IPS DF 6.9 (cell line): ENCODE measurements at places on chromosomes 1 and 21.

- DNase-seq, result no peak
These were observed 156.0 kb downstream of the NFIA start for GRCh38 chr1:61238359-61238665.

DNA sequence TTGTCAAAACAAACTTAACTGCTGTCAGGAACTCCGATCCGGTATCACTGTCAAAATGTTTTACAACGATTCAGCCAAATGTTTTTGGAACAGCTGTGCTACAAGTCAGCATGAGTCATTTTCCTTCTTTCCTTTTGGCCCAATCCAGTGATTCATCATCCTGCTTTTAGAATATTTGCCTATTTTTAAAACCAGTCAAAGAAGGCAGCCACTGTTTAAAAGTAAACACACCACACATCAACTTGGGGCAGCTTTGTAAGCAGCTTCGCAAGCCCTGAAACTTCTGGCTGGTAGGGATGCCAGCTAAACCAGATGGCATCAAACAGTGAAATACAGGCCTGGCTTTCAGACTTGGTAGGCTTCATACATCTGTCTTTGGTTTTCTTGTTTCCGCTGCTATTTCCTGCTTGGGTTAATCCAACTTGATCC is 14.9 kb downstream of the MAP3K7CL start:
- no peak for DNase-seq

- DNase-seq, result no peak
These were observed 49.9 kb upstream of the TMPRSS2 start for GRCh38 chr21:41557884-41558283.

DNA sequence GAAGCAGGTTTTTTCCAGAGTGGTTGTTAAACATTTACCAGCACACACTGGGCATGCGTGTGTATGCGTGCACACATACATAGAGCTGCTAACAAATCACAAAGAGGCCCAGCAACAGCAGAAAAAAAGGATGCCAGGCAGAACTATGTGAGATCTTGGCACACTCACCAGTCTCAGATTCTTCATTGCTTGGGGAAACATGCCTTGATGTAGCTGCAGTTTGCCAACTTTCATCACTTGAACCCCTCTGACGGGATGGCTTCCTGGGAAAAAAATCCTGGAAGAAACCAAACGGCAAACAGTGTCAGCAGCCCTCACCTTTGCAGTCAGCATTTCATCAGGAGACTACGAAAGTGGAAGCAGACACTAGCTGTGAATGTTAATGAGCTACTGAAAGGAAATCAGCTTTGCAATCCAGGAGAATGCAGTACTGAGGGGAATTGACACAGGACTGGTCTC is 609.1 kb downstream of the KIF26B start:
- no peak for DNase-seq

DNA sequence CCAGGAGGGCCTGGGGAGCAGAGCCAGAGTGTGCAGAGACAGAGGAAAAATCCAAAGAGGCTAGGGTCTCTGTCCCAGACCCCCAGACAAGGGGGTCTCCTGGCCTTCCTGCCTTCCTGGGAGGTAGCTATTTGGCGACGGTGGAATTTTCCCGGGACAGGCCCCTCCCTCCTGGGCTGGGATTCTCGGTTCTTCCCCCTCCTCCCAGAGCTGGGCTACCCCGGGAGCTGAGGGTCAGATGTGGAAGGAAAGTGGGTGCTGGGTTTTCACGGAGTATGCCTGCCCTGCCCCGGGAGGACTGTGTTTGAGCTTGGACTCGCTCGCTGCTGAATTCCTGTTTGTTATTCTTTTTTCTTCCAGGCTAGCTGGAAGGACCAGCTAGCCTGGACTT is 759 bp downstream of the AMPD2 start:
- DNase-seq, result no peak

- no peak for DNase-seq
These were observed 56.1 kb upstream of the TLR5 start for GRCh38 chr1:223199094-223199647.

- no peak for DNase-seq
These were observed 139.4 kb downstream of the POU2F1 start for GRCh38 chr1:167360120-167360519.

GRCh38 chr21:34340061-34340460 is 23.7 kb upstream of the KCNE2 start:
- DNase-seq, result no peak

DNA sequence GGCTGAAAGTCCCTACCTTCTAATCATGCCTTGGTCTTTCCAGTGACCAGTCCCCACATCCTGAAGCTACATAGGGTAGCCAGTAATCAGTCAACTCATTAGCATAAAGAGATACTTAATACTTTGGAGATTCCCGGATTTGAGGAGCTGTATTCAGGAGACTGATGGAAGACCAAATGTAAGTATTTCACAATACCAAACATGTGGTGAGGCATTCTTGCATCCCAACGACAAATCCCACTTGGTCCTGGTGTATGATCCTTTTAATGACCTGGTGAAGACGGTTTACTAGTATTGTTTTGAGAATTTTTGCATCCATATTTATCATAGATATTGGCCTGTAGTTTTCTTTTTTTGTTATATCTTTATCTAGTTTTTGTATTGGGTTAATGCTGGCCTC is 40.6 kb downstream of the RGS7 start:
- no peak for DNase-seq

DNA sequence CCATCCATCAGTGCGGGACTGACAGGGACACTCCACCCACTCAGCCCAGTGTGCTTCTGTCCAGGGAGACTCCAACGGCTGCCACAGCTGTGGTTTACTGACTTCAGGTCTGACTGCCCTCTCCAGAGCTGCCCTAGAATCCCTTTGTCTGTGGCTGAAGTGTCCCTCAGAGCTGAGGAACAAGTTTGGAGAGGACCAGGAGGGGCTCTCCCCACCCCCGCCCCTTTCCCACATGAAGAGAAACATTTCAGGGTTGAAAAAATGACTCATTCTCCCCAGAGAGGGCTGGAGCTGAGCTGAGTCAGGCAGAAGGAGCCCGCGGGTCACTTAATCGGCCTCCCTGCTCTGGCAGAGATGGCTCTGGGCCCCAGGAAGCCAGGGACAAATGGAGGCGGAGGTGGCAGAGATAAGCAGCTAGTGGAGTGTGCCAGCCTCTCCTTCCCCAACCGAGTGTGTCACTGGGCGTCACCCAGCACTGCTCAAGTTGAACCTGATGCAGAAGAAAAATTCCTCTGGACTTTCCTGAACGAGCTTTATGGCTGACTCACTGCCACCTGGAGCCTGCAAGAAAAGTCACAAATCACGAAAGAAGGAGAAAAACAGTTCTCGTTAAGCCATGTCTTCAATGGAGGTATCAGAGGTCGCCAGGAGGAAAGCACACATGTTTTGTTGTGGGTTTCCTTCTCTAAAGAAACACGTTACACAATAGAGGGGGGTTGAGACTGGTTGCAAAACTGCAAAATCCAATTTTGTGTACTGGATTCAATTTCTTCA is 34.3 kb upstream of the ECE1 start:
- no peak for DNase-seq

GRCh38 chr1:8533907-8534306 is 216.0 kb downstream of the SLC45A1 start:
- no peak for DNase-seq

- DNase-seq, result no peak
These were observed 190.6 kb upstream of the NFIA start for GRCh38 chr1:60891765-60892164.

DNA sequence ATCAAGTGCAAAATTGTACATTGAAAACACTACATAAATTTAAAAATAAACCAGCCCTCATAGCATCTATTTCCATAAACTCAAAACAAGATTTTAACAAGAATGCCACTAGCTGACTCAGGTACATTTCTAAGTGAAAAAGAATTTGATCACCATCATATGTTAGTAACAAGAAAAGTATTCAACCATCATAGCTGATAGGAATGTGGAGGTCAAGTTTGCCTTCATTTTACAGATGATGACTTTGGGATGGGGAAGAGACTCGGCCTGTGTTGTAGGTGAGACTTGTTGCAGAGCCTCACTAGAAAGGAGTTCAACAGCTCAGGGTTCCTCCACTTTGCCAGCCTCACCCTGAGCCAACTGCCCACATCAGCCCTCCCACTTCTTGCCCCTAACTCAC is 318.8 kb upstream of the FAM78B start:
- no peak for DNase-seq

- no peak for DNase-seq
These were observed 12.1 kb downstream of the CLCA2 start for GRCh38 chr1:86436041-86436440.

GRCh38 chr1:2379733-2380404 is 11.5 kb downstream of the MORN1 start:
- no peak for DNase-seq

- peak; percentile 91 for DNase-seq
These were observed 24.3 kb downstream of the EBNA1BP2 start for GRCh38 chr1:43147625-43148327.

GRCh38 chr1:216690603-216691002 is 32.6 kb downstream of the ESRRG start:
- no peak for DNase-seq

DNA sequence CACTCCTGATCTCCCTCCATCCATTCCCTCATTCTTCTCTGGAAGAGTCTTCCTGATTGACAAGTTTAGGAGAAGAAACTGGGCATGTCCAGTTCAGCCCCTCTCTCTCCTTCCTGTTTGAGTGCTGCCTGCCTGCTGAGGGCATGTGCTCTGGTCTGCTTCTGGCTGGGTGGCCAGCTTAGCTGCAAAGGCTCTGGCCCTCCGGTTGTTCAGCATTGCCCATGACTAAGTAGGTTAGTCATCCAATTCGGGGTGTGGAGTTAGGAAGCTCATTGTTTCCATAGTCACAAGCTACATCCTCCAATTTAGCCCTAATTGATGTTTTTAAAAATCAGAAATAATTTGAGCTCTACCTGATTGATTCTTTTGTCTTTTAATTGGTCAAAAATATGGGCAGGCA is 25.6 kb upstream of the PLA2G2E start:
- no peak for DNase-seq

- DNase-seq, result no peak
These were observed 72.8 kb downstream of the S1PR1 start for GRCh38 chr1:101309334-101310311.

GRCh38 chr1:65434255-65434654 is 13.8 kb downstream of the LEPR start:
- no peak for DNase-seq

- no peak for DNase-seq
These were observed 91.1 kb downstream of the EPHB2 start for GRCh38 chr1:22801761-22802160.

DNA sequence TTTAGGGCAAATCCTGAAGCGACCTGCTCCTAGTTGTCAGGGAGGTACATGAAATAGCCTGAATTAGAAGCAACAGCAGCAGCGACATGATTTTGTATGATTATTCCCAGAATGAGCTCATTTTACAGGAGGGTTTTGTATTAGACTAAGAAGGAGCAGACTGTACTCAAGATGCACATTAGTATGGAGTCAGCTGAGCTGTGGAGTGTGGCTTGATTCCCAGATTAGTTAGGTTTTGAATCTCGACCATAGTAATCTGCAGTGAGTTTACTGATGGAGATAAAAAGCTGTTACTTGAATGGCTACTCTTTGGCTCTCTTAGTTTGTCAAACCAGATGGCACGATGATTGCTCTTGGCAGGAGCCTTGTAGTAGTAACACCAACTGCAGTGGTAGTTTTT is 143.1 kb downstream of the PHTF1 start:
- no peak for DNase-seq

- DNase-seq, result no peak
These were observed 32.5 kb upstream of the SLC44A3 start for GRCh38 chr1:94787691-94788090.

DNA sequence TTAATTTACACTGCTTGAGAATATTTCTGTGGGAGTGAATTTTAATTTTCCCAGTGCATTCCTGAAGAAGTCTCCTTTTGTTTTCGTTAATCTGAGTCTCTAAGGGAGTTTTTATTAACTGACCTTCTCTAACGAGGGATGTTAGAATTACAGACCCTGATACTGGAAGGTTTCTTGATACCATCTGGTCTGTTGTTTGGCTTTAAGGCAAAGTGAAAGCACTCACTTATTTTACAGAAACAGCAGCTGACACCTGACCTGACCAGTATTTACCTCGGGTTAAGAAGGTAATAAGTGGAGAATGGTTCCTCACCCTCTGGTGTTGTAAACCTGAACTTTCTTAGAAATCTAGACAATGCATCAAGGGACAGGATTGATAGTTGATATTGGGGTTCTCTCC is 12.4 kb downstream of the CDC14A start:
- DNase-seq, result no peak

DNA sequence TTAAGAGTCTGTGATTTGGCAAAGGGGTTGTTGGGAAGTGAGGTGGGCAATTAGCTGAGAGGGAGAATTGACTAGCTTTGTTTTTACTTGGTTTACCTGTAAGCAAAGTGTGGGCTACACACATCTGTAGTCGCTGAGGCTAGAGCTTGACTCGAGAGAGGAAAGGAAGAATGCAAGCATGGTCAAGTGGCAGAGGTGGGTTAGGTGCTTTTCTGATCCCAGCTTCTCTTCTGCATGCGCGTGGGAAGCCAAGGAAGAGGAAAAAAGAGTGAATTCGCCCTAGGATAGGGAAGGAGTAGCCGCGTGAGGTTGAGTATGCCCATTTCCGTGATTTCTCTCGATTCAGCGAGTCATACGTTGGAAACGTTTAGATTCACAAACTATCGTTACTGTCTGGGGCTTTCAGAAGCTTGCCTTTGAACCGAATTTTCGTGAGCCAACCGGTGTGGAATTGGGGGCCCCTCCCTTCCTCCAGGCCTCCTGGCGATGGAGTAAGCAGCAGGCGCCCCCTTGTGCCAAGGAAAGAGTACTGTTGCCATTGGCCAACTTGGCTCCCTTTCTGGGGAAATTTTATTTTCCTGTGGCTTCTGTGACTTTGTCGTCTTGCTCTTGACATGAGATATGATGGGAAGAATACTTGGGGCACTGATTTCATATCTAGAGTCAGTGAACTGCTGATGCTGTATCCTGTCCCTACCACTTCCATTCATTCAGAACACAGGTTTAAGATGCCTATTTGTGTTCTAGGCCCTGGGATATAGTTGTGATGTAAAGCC is 1.3 kb downstream of the PIGV start:
- DNase-seq, result no peak

DNA sequence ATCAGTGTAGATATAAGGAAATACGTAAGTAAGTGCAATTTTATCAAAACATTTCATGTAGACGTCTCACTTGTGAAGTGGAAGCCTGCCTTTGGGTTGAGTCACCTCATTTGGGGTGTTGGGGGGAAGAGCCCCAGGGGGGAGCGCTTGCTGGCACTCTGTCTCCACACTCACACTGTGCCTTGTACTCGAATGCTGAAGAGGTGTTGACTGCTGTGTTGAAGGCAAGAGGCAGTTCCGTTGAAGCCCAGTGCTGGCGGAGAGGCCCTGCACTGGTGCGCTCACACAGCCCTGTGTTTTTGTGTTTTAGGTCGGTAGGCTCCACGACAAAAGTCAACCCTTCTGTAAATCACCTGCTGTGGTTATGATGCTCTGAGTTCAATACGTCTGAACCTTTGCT is 131.9 kb upstream of the COL6A1 start:
- DNase-seq, result no peak

DNA sequence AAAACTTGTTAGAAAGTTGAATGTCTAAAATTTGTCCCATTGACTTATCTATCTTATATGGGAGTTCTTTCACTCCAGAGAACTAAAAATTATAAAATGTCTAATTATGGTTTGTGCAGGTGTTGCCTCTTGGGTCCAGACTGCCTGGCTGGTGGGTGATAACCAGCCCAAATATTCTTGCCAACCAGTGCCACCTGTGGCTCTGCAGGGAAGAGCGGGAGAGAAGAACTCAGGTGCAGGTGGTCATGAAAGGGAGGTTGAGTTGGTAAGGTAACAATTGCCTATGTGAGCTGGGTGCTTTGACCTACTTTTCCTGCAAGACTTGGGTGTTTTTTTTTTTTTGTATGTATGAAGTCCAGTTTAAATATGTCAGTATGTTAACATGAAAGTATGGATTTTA is 10.2 kb downstream of the RPS6KC1 start:
- no peak for DNase-seq

- DNase-seq, result no peak
These were observed 175.0 kb downstream of the SMYD3 start for GRCh38 chr1:246332078-246332477.
